ENCODE measurements at places on chromosomes 5 and 9.

GRCh38 chr9:38082446-38083287, 13.6 kb upstream of the SHB start:
- no peak for DNase-seq

- DNase-seq, result no peak
Measured at GRCh38 chr5:54632131-54632701, 114.7 kb downstream of the SNX18 start.

GRCh38 chr9:100088202-100088601, 10.6 kb downstream of the ERP44 start:
- DNase-seq, result no peak

GRCh38 chr9:114893221-114894010, 37.0 kb downstream of the TNFSF8 start:
- DNase-seq, result no peak

- DNase-seq, result no peak
Measured at GRCh38 chr9:136404801-136405136, 4.8 kb upstream of the SNAPC4 start.

All from activated T-helper 1 cell treated with anti-CD3 and anti-CD28 coated beads, Interleukin-2, amount 50 U/mL, for 16 hours (primary cell).